COR-L47 (cell line): ENCODE measurements at places on chromosomes 2 and 18.

- no peak for DNase-seq
Measured at GRCh38 chr2:186031229-186031628, 292.6 kb downstream of the FSIP2 start.

DNA sequence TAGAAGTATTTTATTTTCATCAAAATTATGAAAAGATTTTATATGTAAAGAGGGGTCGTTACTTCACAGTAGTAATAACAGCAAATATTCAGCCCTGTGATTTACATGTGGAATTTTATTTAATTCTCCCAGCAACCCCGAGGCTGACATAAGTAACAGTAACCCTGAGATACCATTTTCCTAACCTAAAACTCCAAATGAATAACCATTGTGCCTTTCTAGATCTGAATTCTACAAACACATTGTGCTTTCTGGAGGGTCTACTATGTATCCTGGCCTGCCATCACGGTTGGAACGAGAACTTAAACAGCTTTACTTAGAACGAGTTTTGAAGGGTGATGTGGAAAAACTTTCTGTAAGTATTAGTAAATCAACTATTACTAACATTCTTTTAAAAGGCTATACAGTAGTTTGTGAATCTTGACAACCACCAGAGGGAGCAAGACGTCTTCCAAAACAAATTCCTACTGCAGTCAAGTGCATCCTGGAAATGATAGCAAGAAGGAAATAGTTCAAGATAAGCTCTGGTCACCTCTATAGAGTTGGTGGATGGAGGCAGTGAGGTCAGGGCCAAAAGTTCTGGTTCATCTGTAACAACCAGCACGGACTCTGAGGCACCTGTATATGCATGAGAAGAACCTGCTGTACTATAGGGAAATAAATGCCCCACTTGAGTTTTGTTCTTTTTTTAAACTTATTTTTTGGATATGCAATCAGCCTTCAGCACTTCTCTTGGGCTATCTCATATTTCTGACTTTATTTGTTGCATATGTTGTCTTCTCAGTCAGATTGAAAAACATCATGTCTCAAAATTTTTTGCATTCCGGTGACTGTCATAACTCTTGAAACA is 37.4 kb downstream of the ACTR2 start:
- DNase-seq, result peak; percentile 72

GRCh38 chr2:195686564-195686963 is 29.5 kb downstream of the SLC39A10 start:
- DNase-seq, result no peak

GRCh38 chr18:44996261-44996660 is 315.6 kb downstream of the SETBP1 start:
- DNase-seq, result no peak

DNA sequence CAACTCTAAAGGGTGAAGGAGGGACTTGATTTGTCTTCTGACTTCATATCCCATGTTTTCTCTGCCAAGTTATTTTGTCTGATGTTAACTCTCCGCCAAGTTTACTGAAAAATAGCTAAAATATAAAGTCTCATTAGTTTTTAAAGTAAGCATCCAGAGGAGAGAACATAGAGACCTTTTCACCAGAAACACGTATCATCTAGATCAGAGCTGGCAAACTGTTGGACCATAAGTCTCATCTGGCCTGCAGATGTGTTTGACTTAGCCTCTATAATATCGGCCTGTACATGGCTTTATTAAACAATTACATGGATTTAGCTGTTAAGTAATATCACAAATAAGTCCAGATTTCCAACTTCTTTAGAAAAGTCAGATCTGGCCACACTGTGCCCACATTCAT is 182.6 kb downstream of the PLCL1 start:
- no peak for DNase-seq
